ENCODE measurements at places on chromosomes 4 and X.

GRCh38 chr4:169275180-169275579 lies 4.4 kb upstream of the SH3RF1 start:
- no peak for DNase-seq

DNA sequence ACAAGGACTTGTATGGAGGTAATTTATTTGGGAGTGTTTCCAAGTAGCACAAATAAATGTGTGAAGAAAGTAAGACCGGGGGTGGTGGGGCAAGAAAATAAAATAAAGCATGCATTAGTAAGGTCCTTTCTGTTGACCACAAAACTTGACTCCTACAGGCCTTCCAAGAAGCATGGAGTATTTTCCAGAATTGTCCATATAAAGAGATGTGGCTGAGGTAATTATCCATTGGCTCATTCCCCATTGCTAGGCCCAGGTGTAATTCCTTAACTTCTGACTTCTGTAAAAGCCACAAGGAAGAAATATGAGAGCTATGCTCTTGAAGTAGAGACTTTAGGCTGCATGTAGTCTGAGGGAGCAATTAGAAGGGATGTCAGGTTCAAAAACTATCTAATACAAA lies 430.5 kb upstream of the PABPC4L start:
- no peak for DNase-seq

- DNase-seq, result no peak
These were observed 148.7 kb upstream of the PTCHD1 start for GRCh38 chrX:23185951-23186350.

- DNase-seq, result no peak
These were observed 49.4 kb downstream of the LEF1 start for GRCh38 chr4:108119199-108119800.

- no peak for DNase-seq
These were observed 173.8 kb downstream of the IL15 start for GRCh38 chr4:141810038-141810711.

DNA sequence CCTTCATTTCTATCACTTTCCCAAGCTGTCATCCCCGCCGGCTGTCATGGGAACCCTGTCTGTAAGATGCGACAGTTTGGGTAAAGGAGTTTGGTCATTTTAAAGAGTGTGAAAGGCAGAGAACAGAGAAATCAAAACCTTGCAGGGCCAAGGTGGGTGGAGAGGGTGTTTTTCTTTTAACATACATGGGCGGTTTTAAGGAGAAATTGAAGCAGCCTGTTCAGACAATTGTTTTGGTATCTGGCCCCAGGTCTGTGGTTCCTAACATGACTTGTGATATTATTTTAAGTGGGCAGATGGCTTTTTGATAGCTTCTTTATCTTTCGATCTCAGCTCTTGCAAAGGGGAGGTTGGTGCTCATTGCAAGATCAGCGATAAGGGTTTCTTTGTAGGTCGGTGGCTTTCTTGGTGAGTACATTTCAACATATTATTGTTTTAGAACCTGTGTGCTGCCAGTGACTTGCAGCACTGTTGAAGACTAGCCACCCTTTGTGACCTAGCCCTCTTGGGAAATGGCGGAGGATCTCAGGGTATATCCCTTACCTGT lies 3.7 kb downstream of the PPP1R3F start:
- DNase-seq, result no peak

- no peak for DNase-seq
These were observed 24.4 kb upstream of the PLA2G12A start for GRCh38 chr4:109754093-109754857.

- no peak for DNase-seq
These were observed 20.9 kb upstream of the AMELX start for GRCh38 chrX:11272290-11272689.

DNA sequence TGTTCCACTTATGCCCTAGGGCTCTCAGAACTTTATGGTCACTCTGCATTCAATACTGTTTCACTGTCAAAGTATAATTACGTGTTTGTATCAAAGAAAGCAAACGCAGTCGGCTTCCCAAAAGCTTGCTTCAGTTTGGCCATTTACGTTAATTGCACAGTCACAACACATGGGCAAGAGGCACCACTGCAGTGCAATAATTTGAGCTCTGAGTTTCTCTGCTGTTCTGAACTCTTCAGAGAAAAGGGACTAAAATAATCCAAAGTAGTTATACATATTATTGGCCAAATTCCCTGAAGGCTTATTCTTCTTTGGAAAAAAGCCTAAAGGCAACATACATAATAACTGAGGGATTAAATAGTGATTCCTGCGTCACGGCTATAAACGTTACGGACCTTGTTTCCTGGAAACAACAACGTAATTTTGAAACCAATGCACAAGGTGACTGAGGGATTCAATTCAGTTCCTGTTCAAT lies 51.3 kb downstream of the RNF150 start:
- DNase-seq, result no peak

DNA sequence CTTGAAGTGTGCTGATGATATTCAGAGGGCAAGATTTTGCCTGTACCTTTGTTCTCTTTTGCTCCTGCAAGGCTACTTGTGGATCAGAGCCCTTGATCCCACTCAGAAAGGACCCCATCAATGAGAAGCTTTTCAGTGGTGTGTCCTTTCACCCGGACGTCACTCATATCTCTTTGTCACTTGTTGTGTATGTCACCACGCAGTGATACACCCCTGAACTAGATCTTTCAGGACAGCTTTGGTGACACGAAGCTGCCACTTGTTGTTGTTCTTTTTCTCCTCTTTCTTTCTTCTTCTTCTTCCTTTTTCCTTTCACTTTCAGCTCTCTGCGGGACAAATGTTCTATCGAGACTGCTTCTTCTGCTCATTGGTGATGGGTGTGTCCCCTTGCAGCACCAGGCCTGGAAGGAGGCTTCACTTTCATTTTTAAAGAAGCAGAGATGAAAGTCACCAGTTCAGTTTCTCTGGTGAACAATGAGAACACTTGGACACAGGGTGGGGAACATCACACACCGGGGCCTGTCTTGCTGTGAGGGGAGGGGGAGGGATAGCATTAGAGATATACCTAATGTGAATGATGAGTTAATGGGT lies 83.6 kb downstream of the NBDY start:
- DNase-seq, result no peak

- DNase-seq, result no peak
These were observed 69.6 kb upstream of the GPR34 start for GRCh38 chrX:41619221-41619620.

- no peak for DNase-seq
These were observed 191.5 kb downstream of the SLC7A11 start for GRCh38 chr4:138050601-138051000.

GRCh38 chr4:40596522-40596921 lies 33.1 kb downstream of the RBM47 start:
- no peak for DNase-seq

- no peak for DNase-seq
These were observed 51.8 kb upstream of the TRAM1L1 start for GRCh38 chr4:117137145-117137544.

DNA sequence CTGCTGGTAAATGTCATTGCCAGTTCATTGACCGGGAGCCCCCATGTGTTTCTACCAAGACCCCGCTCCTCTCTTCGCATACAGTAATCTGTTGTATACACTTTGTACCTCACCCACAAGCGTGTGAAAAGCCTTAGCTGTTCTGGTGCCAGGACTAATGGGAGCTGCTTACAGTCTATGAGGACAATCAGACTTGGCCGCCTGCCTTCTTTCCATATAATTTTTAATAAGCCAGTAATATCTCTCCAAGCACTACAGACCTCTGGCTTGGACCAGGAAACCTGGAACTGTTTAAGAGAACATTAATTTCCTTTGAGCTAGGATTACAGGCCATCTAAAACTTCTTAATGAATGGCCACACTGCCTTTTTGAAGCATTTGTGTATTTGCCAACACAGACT lies 149.7 kb upstream of the MSX1 start:
- no peak for DNase-seq

- DNase-seq, result no peak
These were observed 1086.2 kb downstream of the STIM2 start for GRCh38 chr4:27946799-27947198.

DNA sequence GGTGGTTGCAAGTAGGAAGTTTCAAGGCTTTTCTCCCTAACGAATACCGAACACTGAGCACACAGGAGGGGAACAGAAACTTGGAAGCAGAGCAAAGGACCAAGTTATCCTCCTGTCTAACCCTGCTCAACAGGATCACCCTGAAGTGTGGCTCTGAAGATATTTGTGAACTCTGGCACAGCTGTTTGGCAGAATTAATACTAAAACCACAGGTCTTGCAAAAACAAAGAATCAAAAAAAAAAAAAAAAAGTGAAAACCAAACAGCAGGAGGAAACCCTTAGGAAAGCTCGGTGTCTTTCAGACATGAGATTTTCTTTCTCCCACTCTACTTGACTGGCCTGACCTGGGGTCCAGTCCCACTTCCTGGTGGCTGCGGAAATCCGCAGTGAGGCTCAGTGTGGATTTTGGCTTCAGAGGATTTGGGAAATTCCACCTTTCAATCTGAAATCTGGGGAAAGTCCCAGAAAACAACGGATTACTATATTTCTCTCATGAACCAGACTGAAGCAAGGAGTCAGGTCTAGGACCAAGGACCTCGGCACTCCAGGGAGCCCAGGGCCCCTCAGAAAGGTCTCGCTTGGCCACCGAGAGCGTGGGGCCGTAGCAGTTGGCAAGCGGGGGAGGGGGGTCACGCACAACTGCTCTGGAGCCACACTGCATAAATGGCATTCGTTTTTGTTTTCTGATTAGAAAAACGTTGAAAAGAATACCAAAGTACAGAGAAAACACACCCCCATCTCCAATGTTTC lies 867 bp downstream of the TIFA start:
- DNase-seq, result no peak

DNA sequence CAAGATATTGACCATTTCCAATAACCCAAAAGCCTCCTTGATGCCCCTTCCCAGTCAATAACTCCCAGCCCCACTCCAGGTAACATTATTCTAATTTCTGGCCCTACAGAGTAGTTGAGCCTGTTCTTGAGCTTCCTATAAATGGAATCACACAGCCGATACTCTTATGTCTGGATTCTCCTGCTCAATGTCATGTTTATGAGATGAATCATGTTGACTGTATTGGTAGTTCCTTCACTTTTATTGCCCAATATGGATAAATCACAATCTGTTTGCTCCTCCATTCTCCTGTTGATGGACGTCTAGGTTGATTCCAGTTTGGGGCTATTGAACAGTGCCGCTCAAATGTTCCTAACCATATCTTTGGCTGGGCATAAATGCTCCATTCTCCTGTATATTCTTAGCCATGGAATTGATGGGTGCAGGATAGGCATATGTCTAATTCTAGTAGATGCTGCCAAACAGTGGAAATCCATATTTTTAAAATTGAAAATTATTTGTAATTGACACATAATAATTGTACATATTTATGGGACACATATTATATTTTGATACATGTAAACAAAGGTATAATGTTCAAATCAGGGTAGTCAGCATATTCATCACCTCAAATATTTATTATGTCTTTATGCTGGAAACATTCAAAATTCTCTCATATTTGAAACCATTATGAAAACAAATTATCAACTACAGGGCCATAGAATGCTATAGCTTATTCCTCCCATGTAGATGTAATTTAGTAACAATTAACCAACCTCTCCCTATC lies 40.5 kb upstream of the SLC2A9 start:
- DNase-seq, result no peak

GRCh38 chrX:151789179-151789800 lies 54.7 kb downstream of the CNGA2 start:
- DNase-seq, result no peak

DNA sequence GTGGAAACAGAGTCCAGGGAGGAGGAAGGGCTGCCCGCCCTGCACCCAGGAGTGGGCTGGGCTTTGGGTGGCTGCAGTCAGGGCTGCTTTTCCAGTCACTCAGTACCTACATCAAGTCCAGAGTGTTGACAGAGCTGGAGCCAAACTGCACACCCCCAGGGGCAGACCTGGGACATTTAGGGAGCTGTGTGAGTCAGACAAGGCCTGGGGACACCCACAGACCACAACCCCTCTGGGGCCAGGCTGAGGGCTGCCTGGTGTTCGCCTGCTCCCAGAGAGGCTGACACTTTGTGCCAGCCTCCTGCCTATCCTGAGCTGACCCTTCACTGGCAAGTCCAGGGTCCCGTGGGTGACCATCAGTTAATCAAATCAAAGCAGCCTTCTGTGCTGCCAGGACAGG lies 240.0 kb downstream of the BCOR start:
- DNase-seq, result no peak
